Neuronal stem cell (in vitro differentiated cells): ENCODE measurements at places on chromosomes 12 and 14.

- H3K4me1 ChIP-seq = peaks cover 3% of the 10 kb centered on the region
- peaks cover 4% of the 10 kb centered on the region for H3K27me3 ChIP-seq
- no peaks in the 10 kb centered on the region for H3K36me3 ChIP-seq
- H3K27ac ChIP-seq = no peak overlapping the region
- DNase-seq = no peak
Observed at GRCh38 chr12:114241973-114242434, 163.9 kb downstream of the TBX5 start.

GRCh38 chr14:78904094-78904493 lies 733.9 kb downstream of the NRXN3 start:
- no peak overlapping the region for H3K4me3 ChIP-seq
- no peaks in the 10 kb centered on the region for H3K36me3 ChIP-seq
- no peaks in the 10 kb centered on the region for H3K27me3 ChIP-seq
- no peak overlapping the region for H3K27ac ChIP-seq
- DNase-seq = no peak

GRCh38 chr12:12474931-12475795 lies 87.5 kb downstream of the DUSP16 start:
- no peak overlapping the region for H3K4me3 ChIP-seq
- H3K27ac ChIP-seq = no peak overlapping the region
- H3K36me3 ChIP-seq = peaks cover 17% of the 10 kb centered on the region
- DNase-seq = no peak

- H3K4me1 ChIP-seq = no peaks in the 10 kb centered on the region
- DNase-seq = no peak
- H3K4me3 ChIP-seq = no peak overlapping the region
- H3K27me3 ChIP-seq = no peaks in the 10 kb centered on the region
- H3K27ac ChIP-seq = peak overlapping the region; percentile 35
Observed at GRCh38 chr14:102487204-102487577, 22.4 kb downstream of the ANKRD9 start.

DNA sequence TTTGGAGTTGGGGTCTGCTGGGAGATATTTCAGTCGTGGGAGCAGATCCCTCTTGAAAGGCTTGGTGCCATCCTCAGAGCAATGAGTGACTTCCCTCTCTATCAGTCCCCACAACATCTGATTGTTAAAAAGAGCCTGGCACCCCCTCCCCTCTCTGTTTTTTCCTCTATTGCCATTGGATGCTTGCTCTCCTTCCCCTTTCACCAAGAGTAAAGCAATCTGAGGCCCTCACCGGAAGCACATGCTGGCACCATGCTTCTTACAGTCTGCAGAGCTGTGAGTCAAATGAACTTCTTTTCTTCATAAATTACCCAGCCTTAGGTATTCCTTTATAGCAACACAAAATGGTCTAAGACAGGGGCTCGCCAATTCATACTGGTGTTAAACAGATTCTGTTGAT lies 99.1 kb upstream of the CCND2 start:
- DNase-seq = no peak
- H3K36me3 ChIP-seq = no peaks in the 10 kb centered on the region
- H3K4me1 ChIP-seq = no peaks in the 10 kb centered on the region
- no peak overlapping the region for H3K4me3 ChIP-seq

DNA sequence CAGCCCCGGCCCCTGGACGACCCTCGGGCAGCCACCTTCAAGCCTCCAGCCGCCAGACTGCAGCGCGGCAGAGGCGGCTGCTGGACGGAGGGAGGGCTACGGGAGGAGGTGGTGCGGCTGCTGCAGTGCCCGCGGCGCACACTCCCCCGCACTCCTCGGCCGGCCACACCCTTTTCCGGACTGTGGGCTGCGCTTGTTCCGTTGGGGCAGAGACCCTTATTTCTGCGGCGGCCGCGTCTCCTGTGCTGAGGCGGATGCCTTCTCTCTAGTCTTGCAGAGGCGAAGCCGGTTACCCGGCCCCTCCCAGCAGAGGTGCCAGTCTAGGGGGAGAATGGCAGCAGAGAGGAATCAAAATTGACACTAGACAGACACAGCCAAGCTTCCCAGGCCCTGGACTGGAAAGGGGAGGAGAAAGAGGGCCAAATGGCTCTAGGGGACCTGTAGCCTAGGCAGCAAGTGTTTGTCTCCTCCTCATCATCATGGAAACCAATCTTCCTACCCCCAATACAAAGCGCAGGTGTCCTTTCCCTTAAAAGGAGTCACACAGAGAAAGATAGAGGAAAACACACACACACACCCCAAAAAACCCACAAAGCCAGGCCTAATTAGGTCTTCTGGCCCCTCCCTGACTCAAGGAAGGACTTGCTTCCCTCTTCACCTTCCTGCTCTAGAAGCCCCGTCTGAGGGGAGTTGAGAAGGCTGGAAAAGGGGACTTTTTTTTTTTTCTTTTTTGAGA lies 1.3 kb downstream of the ESYT1 start:
- peak overlapping the region; percentile 83 for H3K4me3 ChIP-seq
- DNase-seq = no peak
- no peaks in the 10 kb centered on the region for H3K27me3 ChIP-seq
- peaks cover 46% of the 10 kb centered on the region for H3K36me3 ChIP-seq
- no peak overlapping the region for H3K27ac ChIP-seq
- H3K4me1 ChIP-seq = peaks cover 13% of the 10 kb centered on the region
